Stimulated activated CD4-positive, alpha-beta T cell treated with anti-CD3 and anti-CD28 coated beads, TNF-alpha, amount 100 ng/mL, for 24 hours (primary cell): ENCODE measurements at places on chromosomes 13 and 19.

- no peak for DNase-seq
Observed at GRCh38 chr19:41376241-41376997, at the start of gene TMEM91. Gene TMEM91, plus strand, starts transcription at chr19:41376533. Its CDS starts 1,777 bp downstream, at chr19:41378310.

- DNase-seq, result no peak
Observed at GRCh38 chr13:39527961-39528660, 74.9 kb downstream of the LHFPL6 start.

DNA sequence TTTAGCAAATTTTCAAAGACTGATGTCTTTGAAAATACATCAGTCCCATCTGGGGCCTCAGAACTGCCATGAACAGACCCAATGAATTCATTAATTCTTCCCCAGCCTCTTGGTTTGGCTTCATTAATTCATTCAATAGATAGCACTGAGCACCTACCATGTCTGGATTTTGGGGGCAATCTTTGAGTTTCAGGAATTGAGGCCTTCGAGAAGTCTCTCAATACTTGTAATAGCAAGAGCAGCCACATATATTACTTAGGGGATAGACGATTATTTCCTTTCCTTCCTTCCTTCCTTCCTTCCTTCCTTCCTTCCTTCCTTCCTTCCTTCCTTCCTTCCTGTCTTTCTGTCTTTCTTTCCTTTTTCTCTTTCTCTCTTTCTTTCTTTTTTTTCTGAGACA, 64.8 kb downstream of the ALOX5AP start:
- DNase-seq, result no peak

- no peak for DNase-seq
Observed at GRCh38 chr19:10001899-10002298, 8.4 kb downstream of the COL5A3 start.

DNA sequence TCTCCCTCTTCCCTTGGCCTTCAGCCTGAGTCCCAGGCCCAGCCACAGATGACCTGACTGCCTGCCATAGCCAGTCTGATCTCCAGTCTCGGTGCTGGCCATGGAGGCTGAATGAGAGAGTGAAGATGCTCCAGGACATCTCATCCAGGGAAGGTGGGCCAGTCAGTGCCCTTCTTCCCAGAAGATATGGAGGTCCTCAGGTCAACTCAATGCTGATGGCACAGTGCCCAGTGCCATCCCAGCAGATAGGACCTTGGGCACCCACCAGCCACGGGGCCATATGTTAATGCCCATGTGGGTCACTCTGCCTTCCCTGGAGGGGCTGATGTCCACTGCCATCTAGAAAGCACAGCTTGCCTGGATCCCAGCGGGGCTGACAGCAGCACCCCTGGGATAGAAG, 7.2 kb downstream of the VSTM2B start:
- no peak for DNase-seq

DNA sequence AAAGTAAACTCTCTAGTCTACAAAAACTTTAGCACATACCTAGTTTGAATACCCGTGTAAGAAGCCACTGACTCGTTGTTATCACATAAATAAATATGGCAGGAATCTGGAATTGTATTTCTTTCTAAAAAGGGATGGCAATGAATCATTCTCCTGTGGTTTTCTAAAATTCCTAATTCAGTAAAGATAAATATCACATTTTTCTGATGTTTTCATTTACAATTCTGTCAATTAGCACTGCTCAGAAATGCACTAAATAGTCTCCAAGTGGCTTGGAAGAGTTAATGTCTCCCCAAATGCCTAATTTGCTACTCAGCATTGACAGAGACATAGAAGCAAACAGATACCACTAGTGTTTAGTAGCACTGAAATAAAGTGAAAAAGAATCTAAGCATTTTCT, 547.7 kb upstream of the SLITRK1 start:
- no peak for DNase-seq

GRCh38 chr13:31131470-31131961, 30.2 kb downstream of the HSPH1 start:
- no peak for DNase-seq
